ENCODE measurements at places on chromosomes 1 and 21. TPM values are rescaled to one million over a fixed set of nuclear protein-coding genes. Genes with fewer than 3 reads are reported as not detected.

DNA sequence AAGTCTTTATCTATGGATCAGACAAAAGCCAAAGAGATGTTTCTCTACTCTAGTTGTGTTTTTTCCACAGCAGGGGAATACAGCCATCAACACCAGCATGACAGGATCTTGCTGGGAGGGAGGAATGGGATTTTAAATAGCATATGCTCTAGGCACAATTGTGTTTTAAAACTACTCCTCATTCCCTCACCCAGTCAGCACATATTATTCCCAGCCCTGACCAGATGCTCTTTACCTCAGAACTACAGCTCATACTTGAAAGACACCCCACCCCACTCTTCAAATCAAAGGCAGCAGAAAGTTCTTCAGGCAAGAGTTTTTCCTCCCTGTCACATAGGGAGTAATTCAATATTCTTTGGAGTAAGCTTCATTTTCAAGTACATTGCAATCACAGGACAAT is 46.2 kb upstream of the TBX15 start:
- DNase-seq = no peak

- no peak for DNase-seq
Observed at GRCh38 chr1:35345439-35345981, 77.0 kb downstream of the ZMYM4 start.

The MPZ gene
- 4.8 TPM for total RNA-seq

DNA sequence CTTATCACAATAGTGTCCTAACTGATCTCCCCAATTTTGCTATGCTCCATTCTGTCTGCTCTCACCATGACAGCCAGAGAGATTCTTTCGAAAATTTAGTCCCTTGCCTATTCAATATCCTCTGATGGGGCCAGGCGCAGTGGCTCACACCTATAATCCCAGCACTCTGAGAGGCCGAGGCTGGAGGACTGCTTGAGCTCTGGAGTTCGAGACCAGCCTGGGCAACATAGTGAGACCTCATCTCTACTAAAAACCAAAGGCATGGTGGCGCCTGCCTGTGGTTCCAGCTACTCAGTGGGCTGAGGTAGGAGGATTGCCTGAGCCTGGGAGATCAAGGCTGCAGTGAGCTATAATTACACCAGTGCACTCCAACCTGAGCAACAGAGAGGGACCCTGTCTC is 16.1 kb upstream of the PDZK1IP1 start:
- no peak for DNase-seq

GRCh38 chr1:214427871-214428277 is 123.5 kb downstream of the PTPN14 start:
- no peak for DNase-seq

- no peak for DNase-seq
Observed at GRCh38 chr1:75125161-75125726, 8.9 kb upstream of the LHX8 start.

Data from omental fat pad (tissue), 4 donors.